ENCODE measurements at places on chromosomes 5 and 9.

GRCh38 chr5:76488969-76489368 lies 85.9 kb downstream of the IQGAP2 start:
- DNase-seq: no peak

DNA sequence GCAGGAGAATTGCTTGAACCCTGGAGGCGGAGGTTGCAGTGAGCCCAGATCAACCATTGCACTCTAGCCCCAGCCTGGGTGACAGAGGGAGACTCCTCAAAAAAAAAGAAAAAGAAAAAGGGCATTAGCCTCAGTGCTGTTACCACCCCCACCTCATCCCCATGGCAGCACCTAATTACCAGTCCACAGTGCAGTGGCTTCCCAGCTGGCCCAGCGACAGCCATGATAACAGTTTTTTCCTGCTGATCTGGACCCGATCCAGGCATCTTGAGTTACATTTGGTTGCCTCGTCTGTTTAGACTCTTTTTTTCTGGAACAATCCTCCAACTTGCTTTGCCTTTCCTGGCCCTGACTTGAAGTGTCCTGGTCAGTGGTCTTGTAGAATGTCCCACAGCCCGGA lies 24.4 kb downstream of the NCS1 start:
- no peak for DNase-seq

- peak; percentile 64 for DNase-seq
These were observed 7.1 kb downstream of the LRRC26 start for GRCh38 chr9:137162505-137163364.

GRCh38 chr5:5649641-5650040 lies 227.2 kb downstream of the ICE1 start:
- DNase-seq: no peak

DNA sequence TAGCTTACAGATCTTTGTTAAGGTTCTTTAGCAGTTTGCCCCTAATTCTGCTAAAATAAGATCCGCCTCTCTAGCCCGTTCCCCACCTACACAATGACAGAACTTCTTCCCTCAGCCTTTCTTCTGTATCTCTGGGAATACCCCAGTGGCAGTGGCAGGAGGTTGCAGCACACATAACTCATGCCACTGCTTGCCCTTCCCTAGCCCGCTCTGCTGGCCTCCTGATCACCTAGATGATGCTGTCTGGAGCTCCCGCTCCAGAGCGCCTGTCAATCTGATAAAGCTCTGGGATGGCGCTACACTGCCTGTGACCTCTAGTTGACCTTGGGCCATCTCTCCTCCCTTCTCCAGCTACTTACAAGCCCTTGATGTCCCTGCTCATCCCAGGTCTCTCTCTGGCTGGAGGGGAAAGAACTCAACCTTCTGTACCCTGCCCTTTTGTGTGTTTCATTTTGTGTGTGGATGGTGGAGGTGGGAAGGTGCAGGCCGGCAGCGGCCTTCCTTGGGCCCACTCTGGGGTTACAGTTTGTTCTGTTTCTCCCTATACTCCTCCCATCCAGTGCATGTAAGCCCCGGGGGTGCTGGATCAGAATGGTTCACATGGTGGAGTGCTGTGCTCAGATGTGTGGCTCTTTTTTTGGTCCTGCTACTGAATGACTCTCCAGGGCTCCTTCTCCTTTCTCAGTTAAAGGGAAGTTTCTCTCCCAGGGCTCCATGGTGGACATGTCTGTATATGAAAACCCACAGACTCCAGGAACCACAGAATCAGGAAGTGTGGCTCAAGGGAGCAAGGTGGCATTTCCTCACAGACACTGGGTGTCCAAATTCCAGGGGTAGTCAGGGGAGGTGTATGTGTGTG lies 29.1 kb downstream of the MTX3 start:
- DNase-seq: no peak

- DNase-seq: no peak
These were observed 15.0 kb upstream of the LVRN start for GRCh38 chr5:115947260-115947659.

DNA sequence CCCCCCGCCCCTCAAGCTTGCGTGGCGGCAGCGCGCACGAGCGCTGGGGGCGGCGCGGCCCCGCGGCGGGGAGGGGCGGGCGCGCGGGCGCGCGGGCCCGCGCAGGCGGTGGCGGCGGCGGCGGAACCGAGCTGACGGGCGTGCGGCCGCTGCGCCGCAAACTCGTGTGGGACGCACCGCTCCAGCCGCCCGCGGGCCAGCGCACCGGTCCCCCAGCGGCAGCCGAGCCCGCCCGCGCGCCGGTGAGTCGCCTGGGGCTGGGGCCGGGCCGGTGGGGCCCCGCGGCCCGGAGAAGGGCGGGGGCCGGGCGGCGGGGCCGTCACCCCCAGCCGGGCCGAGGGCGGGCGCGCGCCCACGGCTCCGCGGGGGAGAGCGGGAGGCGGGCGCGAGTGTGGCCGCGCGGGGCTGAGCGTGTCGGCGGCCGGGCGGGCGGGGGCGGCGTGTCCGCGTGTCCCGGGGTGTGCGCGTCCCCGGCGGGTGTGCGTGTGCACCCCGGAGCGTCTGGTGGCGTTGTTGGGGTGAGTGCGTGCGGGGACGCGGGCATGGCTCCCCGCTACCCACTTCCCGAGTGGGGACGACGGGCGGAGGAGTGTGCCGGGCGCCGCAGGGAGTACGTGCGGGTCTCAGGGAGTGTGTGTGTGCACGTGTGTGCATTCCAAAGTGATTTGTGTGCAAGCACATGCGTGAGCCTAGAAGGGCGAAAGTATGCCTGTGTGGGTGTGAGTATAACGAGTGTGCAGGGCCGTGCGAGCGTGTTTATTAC lies at the start of gene NEK6:
Gene NEK6, plus strand, starts transcription at position 106 of the 763 bp plus-strand sequence. CDS start 44,016 bp downstream, outside the sequence.
- DNase-seq: no peak

DNA sequence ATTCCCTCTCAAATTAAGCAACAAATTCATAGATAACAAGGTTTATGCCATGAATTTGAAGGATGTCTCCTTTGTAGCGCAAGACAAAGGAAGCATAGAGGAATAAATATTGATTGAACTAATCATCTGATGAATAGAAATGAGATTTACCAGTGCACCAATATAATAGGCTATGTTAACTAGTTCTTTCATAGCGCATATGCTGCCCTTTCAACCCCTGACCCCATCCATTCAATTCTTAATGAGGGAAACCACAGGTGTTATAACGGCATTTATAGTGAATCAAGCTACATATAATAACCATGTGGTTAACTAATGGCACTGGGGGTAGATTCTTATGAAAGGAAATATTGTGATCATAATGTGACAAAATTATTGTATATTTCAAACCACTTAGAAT lies 6.5 kb downstream of the RORB start:
- peak; percentile 26 for DNase-seq

DNA sequence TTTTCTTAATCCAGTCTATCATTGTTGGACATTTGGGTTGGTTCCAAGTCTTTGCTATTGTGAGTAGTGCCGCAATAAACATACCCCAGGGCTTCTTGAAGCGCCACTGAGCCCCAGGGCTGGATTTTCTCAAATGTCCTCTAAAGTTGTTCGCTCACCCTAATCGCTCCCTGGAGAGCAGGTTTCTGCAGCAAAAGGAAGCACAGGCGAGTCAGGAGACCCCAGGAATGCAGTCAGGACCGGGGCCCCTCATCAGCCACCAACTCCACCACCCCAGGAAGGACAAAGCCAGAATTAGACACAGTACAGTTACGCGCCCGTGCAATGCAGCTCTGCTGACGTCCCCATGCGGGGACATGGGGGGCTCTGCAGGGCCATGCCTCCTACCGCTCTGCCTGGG lies 15.7 kb upstream of the OBP2B start:
- no peak for DNase-seq

DNA sequence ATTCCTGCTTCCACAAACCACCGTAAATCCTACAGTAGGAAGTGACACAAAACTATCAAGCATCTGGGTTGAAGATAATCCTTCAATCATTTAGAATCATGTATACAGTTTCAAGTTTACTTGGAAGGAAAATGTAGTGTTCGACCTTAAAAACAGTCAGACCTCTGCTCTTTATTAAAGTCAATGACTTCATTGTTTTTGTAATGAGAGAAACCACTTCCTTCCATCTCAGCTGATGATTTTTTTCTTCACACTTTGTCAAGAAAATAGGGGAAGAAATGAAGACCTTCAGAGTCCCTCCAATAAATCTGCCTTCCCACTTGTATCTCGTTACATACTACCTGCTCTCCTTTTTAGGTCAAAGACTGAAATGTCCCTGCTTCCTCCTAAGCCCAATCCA lies 30.1 kb downstream of the TUSC1 start:
- no peak for DNase-seq

- peak; percentile 91 for DNase-seq
These were observed 216.2 kb upstream of the ACTBL2 start for GRCh38 chr5:57698802-57699201.

DNA sequence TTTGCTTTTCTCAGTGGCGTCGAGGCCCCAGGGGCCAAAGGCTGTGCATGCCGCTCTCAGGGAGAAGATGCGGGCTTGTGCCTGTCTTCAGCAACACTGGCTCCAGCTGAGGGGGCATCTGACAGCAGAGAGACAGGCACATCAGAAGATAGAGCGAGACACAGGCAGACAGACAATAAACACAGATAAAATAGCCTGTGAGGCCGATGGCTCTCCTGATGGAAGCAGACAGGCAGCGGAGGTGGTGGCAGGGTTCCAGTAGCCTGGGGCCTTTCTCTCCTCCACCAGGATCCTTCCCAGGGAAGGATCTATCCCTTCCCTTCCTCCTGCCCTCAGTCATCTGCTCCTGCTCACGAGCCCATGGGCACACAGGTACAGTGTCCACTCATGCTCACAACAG lies 16.6 kb upstream of the UNC5A start:
- DNase-seq: no peak

DNA sequence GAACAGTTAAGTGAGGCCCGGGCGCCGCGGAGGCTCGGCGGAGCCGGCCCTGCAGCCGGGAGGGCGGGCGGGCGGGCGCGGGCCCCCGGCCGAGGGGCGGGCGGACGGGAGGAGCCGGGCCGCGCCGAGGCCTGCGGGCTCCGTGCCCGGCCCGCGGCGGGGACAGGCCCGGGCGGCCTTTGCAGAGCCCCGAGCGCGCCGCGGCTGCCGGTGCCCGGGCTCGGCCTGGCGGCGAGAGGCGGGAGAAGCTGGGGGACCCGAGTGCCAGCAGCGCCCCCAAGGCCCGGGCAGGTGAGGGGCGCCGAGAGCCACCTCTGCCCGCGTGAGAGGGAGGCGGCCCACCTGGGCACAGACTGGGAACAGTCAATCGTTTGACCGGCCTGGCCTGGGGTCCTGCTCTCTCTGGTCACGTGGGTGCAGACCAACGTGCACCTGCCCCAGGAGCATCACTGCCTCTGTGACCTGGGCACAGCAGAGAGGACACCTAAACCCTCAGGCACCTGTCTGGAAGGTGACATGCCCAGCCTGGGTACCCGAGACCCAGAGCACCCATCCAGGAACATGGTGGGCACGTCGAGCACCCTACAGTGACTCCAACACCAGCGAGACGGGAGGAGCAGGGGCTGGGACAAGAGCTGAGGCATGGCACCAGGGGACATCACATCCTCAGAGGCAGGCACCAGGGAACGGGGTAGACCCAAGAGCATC lies 531 bp downstream of the MVB12B start:
- peak; percentile 70 for DNase-seq

- DNase-seq: no peak
These were observed 7.6 kb downstream of the IFNB1 start for GRCh38 chr9:21070171-21070571.

GRCh38 chr9:110143950-110144545 lies 63.9 kb downstream of the C9orf152 start:
- no peak for DNase-seq

DNA sequence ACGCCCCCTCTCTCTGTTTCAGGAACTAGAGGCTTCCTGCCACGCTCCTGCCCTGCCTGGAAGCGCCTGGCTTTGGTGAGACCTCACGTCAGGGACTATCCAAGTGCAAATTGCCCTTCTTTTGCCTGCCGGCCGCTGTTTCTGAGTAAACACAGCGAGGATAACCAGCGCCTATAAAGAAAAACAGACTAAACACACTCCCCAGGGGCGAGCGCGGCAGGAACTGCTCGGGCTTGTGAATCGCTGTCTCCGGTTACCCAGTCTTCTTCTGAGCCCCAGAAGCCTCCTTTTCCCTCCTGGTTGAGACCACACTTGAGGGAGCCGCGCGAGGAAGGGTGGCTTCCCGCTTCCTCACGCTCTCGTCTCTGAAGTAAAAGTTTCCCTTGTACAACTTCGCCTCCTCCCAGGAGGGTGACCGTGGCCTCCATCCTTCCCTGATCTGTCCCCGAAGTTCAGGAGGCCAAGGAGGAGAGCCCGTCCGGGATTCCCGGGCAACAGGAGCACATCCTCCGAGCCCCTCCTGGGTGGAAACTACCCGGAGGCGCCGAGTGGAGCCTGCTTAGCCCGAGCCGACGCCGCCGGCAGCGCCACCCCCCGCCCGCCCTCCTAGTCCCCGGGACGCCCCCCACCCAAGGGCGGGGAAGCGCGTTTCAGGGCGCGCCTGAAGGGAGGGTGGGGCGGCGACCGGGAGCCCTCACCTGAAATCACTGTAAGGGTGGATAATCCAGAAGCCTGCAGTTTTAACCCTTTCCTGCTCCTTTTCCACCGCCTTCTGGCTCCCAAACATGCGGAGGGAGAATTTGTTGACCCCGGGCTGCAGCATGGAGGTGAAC lies 993 bp downstream of the HCN1 start:
- DNase-seq: peak; percentile 33

GRCh38 chr5:173812811-173813550 lies 75.2 kb upstream of the CPEB4 start:
- DNase-seq: no peak

DNA sequence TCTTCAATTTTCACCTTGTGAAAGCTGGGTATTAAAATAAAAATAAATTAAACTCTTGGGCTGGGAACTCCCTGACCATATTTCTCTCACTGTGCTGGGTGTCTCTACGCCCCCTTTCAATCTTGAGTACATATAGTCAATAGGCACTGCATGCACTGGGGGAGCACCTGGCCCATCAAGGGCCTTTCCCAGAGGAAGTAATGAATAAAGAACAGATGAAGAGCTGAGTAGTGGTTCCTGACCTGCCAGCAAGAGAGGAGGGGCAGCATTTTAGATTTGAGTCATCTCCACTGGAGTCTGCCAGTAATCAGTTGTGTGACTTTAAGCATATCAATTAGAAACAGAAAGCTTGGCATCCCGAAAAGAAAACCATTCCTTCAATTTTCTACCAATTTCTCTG lies 6.2 kb downstream of the MAPKAP1 start:
- DNase-seq: peak; percentile 34

DNA sequence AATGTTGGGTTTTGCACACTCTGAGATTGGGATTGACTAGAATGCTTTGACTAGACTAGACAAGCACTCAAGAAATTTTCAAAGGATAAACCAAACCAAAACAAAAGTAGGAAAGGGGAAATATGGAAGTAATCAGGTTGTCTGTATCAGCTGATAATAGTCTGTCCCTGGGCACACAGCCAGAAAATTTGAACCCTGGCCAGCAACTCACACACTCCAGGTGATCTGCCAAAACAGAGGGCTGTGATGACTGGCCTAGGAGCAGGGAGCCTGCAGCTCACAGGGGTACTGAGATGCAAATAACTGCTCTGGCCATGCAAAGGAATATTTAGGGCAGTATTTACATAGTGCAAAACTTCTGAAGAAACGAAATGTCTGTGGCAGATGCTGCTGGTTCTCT lies 112.3 kb upstream of the SMIM23 start:
- DNase-seq: no peak
